Renal pelvis (tissue), 12 donors: ENCODE measurements at places on chromosomes 7 and 10. TPM values are rescaled to one million over a fixed set of nuclear protein-coding genes. Genes with fewer than 3 reads are reported as not detected.
A peak's percentile ranks its signal among the peaks of the same experiment; 100 is the strongest.

DNA sequence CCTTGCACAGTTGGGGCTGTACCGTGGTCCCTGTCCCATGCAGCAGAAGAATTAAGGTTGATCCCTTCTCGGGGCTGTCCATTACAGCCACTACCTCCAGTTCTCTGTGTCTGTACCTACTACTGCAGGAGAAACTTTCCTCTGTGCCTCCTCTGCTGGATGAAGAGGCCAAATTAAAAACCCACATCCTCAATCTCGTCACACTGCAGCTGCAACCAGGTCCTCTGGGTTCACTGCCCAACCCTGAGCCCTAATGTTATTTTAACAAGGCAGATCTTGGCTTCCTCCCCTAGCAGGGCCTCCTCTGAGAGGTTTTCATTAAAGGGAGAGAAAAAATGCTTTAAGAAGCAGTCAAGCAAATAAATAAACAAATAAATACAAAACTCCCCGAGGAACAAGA is 66.6 kb downstream of the PLXNA4 start:
- DNase-seq: no peak

- DNase-seq: no peak
Measured at GRCh38 chr10:52170776-52171175, 143.3 kb upstream of the DKK1 start.

- DNase-seq: no peak
Measured at GRCh38 chr10:20089879-20090278, 273.6 kb downstream of the PLXDC2 start.

DNA sequence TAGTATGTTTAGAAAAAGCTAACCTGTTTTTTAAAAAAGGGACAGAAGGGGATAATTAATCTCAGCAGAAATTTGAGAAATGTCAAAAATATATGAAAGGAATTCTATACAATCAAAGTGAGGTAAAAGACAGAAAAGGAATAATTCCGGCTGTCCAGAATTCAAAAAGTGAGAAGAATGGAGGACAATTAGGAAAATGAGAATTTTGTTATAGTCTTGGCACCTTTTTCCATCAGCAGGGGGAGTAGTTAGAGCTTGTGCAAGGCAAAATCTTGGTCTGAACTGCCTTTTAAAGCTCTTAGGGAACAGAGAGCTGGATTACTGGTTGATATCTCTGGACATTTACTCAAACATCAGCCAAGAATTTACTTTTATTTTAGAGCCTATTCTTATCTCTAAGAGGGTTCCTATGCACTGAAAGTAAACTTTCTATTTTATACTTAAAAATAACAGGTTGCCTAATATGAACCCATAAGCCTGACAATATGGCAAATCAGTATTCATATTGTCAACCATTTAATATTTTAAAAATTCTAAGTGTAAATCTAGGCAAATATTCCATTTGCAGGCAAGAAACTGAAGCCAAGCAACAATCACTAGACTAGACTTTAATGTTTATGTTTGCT is 185.6 kb downstream of the ANK3 start:
- DNase-seq: peak; percentile 20

DNA sequence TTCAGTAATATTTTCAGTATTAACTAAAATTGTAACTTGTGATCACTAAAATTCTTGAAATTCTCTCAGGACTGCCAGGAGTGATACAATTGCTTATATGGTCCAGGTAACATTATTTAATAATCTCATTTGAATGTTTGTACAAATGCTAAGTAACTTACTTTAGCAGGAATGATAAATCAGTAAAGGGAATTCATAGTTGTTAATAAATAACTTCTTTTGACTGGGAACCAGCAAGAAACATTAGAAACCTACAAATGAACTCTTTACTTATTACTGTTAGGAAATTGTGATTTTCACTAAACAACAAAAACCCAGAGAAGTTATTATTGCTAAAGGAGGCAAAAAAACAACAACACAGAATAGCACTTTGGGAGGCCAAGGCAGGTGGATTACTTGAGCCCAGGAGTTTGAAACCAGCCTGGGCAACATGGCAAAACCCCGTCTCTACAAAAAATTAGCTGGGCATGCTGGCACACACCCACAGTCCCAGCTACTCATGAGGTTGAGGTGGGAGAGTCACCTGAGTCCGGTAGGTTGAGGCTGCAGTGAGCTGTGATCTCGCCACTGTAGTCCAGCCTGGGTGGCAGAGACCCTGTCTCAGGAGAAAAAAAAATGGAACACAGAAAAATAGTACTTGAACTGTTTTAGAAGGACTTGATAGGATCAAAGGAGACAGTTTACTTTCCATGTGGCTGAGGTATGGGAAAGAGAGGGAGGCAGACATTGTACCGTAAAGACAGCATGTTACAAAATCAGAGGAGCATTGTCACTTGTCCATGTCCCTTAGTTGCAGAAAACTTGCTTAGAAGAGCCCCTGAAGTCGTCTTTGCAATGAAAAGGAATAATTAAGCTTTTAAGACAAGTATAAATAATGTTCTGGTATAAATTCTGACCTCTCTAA is 53.1 kb downstream of the SHOC2 start:
- DNase-seq: no peak

The XRCC2 gene
- 6.0 TPM for polyA plus RNA-seq

DNA sequence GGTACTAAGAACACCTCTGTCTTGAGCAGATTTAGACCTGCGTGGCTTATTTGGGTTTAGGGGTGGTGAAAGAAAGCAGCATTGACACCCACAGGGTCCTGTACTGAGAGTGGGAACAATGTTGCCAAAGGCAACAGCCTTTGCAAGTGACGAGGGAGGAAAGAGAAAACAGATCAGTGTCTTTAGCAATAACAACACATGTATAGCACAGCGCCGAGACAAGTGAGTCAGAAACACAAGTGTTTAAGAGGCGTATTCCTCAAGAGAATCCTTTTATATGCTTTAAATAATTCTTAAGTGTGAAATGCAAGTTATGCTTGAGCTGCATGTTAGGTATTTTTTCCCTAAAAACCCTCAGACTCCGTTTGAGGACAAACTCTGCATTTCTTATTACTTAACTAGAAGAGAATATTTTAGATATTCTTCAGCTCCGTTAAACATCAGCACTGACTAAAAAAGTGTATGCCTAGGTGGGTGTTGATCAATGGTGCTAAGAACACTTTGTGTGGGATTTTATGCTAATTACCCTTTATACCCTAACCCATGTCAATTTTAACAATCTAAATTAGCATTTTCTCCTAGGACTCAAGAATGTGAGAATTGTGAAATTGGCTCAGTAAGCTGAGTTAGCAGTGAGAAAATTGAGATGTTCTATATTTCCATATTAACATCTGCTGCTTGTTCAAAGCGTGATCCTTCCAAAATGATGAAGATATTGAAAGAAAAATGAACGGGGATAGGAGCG is 1095.4 kb upstream of the CELF2 start:
- no peak for DNase-seq

The GIMAP8 gene
- polyA plus RNA-seq: 8.6 TPM

The LRGUK gene
- 2.9 TPM for polyA plus RNA-seq
